Right ventricle myocardium inferior (tissue), 1 donor: ENCODE measurements at places on chromosomes 4 and X.

DNA sequence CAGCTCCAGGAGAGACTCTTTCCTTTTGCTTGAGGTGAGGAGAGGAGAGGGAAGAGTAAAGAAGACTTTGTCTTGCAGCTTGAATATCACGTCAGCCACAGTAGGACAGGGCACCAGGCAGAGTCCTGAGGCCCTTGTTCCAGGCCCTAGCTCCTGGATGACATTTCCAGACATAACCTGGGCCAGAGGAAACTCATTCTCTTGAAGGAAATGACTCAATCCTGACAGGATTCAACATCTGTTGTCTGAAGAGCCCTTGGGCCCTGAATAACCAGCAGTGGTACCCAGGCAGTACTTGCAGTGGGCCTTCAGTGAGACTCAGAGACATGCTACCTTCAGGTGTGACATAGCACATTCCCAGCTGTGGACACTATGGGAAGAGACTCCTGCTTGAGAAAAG lies 62.8 kb downstream of the FGF16 start:
- no peak for DNase-seq

GRCh38 chr4:153341575-153342090 lies 2.9 kb upstream of the MND1 start:
- no peak for DNase-seq

- DNase-seq = no peak
Observed at GRCh38 chrX:83658731-83659130, 150.6 kb downstream of the POU3F4 start.

DNA sequence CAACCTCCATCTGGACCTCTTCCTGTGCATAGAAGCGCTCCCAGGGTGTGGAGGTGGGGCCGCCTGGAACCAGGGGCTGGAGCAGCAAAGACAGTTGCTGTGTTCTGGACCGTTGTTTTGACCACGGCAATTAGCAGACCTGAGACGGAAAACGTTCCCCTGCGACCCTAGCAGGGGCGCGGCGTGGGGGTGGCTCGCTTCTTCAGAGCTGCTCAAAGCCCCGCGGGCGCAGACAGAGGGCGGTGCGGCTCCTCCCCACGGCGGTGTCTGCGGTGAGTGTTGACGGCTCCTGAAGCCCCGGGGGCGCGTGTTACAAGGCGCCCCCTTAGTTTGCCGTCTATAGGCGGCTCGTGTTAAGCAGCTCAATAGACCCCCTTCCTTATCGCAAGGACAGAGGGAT lies 79.2 kb downstream of the TRIML1 start:
- DNase-seq = no peak

DNA sequence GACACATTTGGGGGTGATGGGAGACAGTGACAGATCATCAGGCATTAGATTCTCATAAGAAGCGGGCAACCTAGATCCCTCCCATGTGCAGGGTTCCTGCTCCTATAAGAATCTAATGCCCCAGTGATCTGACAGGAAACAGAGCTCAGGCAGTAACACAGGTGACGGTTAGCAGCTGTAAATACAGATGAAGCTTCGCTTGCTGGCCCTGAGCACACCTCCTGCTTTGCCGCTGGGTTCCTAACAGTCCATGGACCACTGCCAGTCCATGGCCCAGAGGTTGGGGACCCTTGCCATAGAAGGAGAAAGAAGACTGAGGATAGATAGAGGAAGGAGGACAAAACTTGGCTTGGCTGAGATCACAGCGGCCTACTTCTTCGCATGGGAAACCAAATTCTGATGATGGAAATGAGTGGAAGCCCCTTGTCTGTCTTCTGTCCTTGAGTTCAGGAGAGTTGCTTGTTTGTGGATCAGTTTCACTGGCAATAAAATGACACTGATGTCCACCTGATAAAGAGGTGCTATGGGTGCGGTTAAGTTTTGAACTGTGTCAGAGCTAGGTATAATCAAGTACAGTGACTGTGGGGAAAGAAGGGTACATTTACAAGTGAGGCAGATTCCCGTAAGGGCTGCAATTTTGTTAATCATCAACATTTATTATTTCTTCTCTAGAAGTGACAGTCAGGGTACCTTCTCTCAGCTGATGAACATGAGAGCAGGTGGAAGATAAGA lies 1.7 kb upstream of the TIFA start:
- no peak for DNase-seq

GRCh38 chr4:52939325-52939724 lies 77.2 kb downstream of the RASL11B start:
- DNase-seq = no peak

DNA sequence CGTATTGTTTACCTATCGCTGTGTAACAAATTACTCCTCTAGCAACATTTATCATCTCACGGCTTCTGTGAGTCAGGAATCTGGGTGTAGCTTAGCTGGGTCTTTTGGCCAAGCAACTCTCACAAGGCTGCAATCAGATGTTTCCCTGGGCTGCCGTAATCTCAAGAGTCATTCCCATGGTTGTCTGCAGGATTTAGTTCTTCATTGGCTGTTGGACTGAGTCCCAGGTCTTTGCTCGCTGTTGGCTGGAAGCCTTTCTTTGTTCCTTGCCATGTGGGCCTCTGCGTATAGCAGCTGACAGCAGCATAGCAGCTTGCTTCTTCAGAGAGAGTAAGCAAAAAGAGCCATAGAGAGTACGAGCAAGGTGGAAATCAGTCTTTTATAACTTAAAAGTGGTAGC lies 16.8 kb downstream of the POLR2B start:
- DNase-seq = peak; percentile 76

DNA sequence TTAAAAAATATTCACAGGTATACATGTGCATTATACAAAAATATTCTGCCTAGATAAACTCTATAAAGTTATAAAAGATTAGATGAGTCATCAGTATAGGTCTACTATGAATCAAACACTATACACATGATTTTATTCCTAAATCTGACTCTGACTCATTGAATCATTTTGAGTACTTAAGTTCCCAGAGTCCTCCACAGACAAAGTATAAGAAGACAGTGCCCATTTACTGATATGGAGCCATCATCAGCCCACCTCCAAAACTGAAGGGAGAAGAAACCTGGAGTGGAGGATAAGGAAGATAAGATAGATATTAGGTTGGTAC lies 28.7 kb upstream of the ANTXR2 start:
- no peak for DNase-seq

- DNase-seq = no peak
Observed at GRCh38 chr4:6734165-6734786, 18.3 kb downstream of the BLOC1S4 start.

- no peak for DNase-seq
Observed at GRCh38 chrX:137118136-137118535, 84.3 kb upstream of the GPR101 start.
